NCI-H1694 treated with DMSO at 0.1 percent for 48 hours (cell line): ENCODE measurements at places on chromosomes 6 and 20.

- DNase-seq: no peak
Observed at GRCh38 chr20:37529968-37530600, 2.4 kb upstream of the BLCAP start.

DNA sequence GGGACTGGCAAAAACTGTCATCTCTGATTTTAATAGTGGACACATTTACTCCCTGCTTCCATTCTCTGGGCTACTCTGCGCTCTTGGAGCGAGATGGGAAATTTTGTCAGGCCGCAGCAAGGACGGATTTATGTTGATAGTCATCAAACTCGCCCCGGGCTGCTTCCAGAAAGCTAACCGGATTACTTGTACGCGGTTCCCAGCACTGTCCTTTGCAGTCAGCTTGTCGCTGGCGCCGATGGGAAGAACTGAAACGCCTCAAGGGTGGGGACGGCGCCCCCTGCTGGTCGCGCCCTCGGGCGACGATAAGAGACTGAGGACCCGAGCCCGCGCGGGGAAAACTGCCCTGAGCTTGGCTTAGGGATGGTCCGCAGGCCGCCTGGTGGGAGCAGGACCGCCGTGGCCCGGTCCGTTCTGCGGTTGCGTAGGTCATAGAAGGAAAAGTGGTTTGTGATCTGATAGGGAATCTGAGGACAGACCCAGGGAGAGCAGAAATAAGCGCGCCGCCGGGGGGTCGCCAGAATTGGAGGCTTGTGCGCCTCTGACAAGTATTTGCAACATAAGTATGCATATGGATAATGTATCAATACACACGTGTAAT lies 984 bp upstream of the ABT1 start:
- DNase-seq: peak; percentile 71

DNA sequence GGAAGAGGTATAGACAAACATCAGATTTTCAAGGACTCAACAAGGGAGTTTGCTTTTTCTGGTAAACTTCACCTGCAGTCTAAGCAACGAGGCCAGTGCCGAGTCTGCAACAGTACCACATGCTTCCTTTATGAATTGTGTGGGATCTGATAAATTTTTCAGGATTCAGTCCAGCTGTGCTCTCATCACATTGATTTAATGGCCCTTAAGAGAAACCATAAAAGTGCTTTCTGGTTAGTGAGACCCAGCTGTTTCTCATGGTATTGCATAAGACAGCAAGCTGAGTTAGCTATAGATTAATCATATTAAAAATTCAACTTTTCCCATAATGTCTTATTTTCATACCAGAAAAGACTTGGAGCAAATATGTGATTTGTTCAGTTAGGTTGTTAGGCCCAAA lies 291.4 kb downstream of the CENPW start:
- no peak for DNase-seq

- no peak for DNase-seq
Observed at GRCh38 chr20:37262505-37262904, 891 bp upstream of the GHRH start.

DNA sequence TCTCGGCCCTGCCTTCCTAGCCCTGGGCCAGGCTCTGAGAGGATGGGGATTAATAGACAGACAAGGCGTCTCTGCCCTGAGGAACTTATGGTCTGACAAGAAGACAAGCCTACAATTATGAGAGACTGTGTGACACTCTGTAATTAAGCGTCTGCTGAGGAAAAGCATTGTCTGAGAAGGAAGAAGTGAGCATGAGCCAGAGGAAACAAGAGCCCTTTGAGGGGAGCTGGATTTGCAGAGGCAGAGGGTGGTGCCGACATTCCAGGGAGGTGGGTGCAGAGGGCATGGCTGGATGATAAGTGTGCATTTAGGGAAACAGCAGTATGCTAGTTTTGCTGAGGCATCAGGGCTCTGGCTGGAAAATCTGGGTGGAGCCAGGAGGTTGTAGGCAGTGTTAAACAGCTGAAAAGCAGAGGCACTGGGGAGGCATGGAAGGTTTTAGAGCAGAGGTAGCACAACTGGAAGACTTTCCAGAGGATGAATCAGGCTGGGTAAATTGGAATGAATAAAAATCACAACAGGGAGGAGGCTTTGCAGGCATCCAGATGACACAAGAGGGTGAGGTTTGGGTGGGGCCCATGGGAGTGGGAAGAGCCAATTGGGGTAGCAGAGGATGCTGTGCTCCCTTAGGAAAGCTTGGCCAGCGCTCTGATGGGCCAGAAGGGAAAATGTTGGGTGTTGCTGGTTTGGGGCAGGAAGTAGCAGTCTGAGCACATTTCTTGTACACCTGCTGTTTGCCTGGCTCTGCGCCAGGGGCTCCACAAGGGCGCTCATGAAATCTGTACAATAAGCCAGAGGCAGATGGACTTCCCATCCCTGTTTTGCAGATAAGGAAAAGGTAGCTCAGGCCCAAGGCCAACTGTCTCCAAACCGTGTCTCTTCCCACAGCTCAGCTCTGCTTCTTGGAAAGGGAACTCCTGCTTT lies 74.0 kb upstream of the MYL9 start:
- DNase-seq: peak; percentile 67

- peak; percentile 3 for DNase-seq
Observed at GRCh38 chr20:48153523-48153922, 368.2 kb upstream of the SULF2 start.

DNA sequence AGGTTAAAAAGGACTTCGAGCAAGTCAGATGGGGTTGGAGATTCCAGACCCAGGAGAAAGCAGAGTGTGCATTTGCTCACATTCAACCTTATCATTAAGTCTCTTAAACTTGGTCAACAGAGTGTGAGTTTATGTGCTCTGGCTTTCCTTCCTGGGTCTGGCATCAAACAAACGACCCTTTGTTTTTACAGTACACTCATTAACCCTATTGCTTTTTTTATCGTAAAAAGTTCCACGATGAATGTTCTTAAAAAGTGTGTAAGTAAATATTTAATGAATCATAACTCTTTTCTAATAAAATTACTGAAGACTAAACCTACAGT lies 2.5 kb downstream of the FYN start:
- no peak for DNase-seq

- DNase-seq: no peak
Observed at GRCh38 chr20:10429443-10429981, 4.5 kb downstream of the MKKS start.

GRCh38 chr6:102411796-102412195 lies 1018.3 kb downstream of the GRIK2 start:
- peak; percentile 70 for DNase-seq

- DNase-seq: peak; percentile 59
Observed at GRCh38 chr6:8059129-8059528, 5.1 kb downstream of the BLOC1S5 start.

- DNase-seq: no peak
Observed at GRCh38 chr20:55974491-55975202, 30.7 kb downstream of the CBLN4 start.

GRCh38 chr6:158703837-158704822 lies 54.3 kb downstream of the SYTL3 start:
- DNase-seq: peak; percentile 12

- DNase-seq: no peak
Observed at GRCh38 chr20:23091721-23092383, 5.7 kb upstream of the CD93 start.

DNA sequence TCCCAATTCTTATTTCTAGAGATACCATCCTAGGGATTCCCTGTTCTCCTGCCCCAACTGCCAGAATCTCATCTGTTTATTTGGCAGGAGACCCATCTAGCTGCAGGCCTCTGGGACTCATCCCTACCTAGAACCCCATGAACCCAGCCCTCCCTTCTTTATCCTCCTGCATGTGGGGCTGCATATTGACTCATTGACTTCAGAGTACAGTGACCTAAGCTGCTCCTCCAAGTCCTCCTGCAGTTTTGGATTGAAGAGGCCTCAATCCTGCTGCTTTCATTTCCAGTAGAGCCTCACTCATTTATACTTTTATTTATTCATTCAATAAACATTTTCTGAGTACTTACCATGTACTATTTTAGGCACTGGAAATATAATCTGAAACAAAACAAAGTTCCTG lies 11.6 kb downstream of the TMEM200A start:
- no peak for DNase-seq

DNA sequence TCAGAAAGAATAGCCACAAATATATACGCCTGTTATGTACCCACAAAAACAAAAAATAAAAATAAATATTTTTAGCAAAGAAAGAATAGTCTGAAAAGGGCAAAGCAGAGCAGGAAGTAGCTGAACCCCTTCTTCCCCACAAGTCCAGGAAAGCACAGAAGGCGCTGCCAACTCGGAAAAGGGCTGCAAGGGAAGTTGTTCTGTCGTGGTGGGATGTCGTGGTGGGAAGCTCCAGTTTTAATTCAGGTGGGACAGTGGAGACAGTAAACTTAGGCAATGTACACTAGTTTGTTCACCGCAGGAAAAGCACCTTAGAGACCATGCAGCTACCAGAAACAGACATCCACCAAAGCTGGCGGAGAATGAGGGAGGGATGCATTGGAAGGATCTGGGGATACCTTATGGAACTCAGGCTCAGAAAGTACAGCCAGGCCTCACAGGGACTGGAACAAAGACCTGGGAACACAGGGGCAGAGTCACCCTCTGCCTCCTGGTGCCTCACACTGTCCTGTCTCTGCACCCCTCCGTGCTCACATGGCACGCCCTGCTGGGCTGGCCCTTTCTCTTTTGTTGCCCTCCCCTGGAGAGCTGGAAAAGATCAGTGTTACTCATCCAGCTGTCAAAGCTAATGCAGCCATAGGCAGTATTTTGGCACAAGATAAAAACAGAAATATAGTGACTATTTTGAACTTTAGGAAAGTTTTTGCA lies 3.3 kb upstream of the APMAP start:
- DNase-seq: no peak

DNA sequence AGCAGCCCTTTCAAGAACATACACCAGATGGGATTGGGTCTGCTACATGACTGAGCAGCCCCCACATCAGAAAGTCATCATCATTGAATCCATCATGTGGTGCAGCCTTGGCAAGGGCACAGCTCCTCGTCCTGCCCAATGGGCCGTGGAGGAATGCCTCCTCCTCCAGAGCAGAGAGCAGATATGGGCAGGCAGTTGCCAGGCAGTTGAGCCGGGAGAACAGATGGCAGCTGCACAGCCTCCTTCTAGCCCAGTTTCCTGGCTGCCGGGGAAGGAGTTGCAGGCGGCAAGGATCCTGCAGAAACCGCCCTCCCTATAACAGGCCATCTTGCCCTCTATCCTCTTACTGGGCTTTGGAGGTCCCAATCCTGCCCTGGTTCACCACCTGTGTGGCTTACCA lies 11.9 kb upstream of the ZFAND3 start:
- peak; percentile 96 for DNase-seq

- no peak for DNase-seq
Observed at GRCh38 chr6:56335726-56336125, 88.3 kb upstream of the COL21A1 start.

- DNase-seq: no peak
Observed at GRCh38 chr6:145530454-145530853, 204.9 kb downstream of the EPM2A start.

DNA sequence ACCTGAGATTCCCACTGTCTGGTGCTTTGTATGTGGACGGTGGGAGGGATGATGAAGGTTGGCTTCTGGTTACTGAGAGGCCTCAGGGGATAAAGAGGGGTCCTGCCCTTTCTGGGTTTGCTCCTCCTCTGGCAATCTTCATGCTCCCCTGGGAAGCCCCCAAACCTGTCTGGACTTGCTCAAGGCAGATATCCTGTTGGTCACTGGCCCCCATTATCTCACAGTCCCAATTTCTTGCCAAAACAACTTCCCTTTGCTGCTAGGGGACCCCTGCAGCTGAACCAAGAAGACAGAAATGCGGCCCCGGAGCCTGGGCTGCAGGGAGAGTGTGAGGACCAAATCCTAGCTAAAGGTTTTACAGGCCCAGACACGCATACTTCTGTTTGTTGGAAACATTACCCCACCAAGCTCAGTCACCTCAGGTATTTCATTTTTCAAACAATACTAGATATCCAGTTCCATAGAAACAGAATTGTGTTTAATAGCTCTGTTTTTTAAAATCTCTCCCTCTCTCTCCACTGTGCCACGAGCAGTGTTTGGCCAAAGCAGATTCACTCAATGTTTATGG lies 63.4 kb upstream of the MRPS10 start:
- DNase-seq: no peak

- DNase-seq: no peak
Observed at GRCh38 chr6:116840091-116840490, 11.2 kb upstream of the GPRC6A start.

DNA sequence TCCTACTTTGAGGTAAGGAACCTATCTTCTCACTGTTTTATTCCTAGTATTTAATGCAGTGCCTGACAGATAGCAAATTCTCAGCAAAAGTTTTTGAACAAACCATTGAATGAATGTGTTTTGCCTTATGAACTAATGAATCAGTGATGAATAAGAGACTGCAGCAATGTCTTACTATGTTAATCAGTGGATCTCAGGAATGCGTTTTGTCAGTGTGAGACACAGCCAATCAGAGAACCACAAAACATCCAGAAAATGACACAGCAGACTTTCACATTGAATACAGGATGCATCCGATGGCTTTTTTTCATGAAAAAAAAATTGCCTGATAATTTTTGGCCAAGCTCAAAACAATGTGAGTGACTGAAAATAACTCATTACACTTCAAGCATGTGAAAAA lies 270.5 kb downstream of the BMP2 start:
- no peak for DNase-seq

DNA sequence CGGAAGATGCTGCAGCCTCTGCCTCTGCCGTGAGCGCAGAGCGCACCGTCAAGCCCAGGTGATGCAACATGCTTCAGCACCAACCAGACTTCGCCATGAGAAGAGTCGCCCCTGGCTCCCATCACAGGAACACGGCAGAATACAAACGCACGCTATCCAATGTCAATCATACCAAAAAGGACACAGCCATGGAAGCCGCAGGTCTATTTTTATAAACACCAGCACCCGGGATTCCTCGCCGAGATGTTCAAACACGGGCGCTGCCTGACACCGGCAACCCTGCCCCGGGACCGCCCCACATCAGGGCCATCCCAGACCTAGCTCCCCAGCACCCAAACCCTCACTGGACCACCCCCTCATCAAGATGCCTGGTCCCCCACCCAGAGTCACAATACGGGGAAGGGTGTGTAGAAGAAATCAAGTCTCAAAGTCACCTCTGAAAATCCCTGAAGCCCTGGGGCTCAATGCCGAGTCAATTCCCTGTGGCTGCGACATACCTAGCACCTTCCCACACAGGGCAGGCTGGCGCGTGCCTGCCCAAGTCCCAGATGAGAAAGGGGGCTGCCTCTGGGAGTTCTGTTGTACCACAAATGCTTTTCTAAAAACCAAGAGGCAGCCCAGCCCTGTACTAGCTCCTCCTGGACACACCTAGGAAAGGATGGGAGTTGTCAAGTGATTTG lies 17.9 kb downstream of the TAF4 start:
- no peak for DNase-seq

DNA sequence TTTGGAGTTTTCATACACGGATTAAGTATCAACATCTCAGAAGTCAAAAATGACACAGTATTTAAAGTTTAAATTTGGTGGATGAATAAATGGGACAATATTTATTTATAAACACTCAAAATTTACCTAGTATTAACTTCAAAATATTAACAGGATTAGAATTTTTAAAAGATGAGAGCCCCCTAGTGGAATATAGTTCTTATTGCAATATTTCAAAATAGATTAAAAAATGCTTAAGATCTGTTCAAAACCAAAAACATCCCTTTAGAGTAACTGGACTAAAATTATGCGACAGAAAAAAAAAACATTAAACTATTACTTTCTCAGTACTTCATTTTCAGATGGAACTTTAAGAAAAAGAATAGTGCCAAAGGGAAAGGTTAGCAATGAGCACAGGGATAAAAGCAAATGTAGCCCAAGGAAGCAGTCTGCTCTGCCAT lies 56.6 kb downstream of the SNX14 start:
- DNase-seq: peak; percentile 4

- no peak for DNase-seq
Observed at GRCh38 chr6:148794797-148795196, 48.0 kb downstream of the UST start.

GRCh38 chr6:141258516-141258915 lies 874.2 kb upstream of the GJE1 start:
- no peak for DNase-seq
